Activated CD4-positive, alpha-beta T cell treated with anti-CD3 and anti-CD28 coated beads, Interleukin-2, amount 10 ng/mL, durations not matched to agents 7 days and 5 days (primary cell): ENCODE measurements at places on chromosomes 16 and 17. TPM values are rescaled to one million over a fixed set of nuclear protein-coding genes. Genes with fewer than 3 reads are reported as not detected.

GRCh38 chr17:45732926-45733505 lies 51.1 kb upstream of the CRHR1 start:
- peaks cover 15% of the 10 kb centered on the region for H3K27me3 ChIP-seq
- H3K4me1 ChIP-seq: no peaks in the 10 kb centered on the region
- H3K27ac ChIP-seq: no peak overlapping the region

Gene NECAB2
- total RNA-seq: not detected

DNA sequence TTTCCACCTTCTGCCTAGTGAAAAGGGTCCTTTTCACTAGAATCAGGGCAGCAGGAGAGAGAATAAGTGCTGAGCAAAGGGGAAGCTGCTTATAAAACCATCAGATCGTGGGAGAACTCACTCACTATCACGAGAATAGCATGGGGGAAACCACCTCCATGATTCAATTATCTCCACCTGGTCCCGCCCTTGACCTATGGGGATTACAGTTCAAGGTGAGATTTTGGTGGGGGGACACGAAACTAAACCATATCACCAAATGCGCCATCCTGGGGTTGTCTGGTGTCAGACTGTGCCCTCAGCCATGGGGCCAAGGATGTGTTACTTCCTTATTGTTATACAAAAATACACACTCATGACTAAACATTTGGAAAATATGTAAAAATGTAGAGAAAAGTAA lies 10.4 kb upstream of the KATNB1 start:
- H3K4me1 ChIP-seq: no peaks in the 10 kb centered on the region
- no peaks in the 10 kb centered on the region for H3K36me3 ChIP-seq
- no peak overlapping the region for H3K4me3 ChIP-seq
- H3K27me3 ChIP-seq: no peaks in the 10 kb centered on the region
- DNase-seq: no peak
- no peak overlapping the region for H3K27ac ChIP-seq

Gene NACA2
- total RNA-seq: 0.35 TPM

Gene KRT27
- not detected for total RNA-seq

GRCh38 chr17:5874486-5874885 lies 195.7 kb upstream of the WSCD1 start:
- DNase-seq: no peak
- no peaks in the 10 kb centered on the region for H3K36me3 ChIP-seq
- peaks cover 2% of the 10 kb centered on the region for H3K27me3 ChIP-seq
- no peak overlapping the region for H3K4me3 ChIP-seq
- no peak overlapping the region for H3K27ac ChIP-seq
- no peaks in the 10 kb centered on the region for H3K4me1 ChIP-seq

- H3K4me1 ChIP-seq: no peaks in the 10 kb centered on the region
- no peaks in the 10 kb centered on the region for H3K27me3 ChIP-seq
- DNase-seq: no peak
- no peak overlapping the region for H3K27ac ChIP-seq
- no peak overlapping the region for H3K4me3 ChIP-seq
- no peaks in the 10 kb centered on the region for H3K36me3 ChIP-seq
Observed at GRCh38 chr16:65388592-65388991, 266.7 kb upstream of the CDH11 start.

Gene MSLN
- total RNA-seq: not detected

Gene JMJD6
- 51.3 TPM for total RNA-seq

Gene AOC2
- total RNA-seq: 1.9 TPM

Gene ZACN
- total RNA-seq: 0.27 TPM

GRCh38 chr16:15894571-15895374 lies 6.4 kb upstream of the CEP20 start:
- no peaks in the 10 kb centered on the region for H3K27me3 ChIP-seq
- no peak overlapping the region for H3K27ac ChIP-seq
- no peak for DNase-seq
- H3K4me3 ChIP-seq: no peak overlapping the region
- H3K4me1 ChIP-seq: peaks cover 24% of the 10 kb centered on the region
- H3K36me3 ChIP-seq: no peaks in the 10 kb centered on the region

Gene TBC1D26
- not detected for total RNA-seq

DNA sequence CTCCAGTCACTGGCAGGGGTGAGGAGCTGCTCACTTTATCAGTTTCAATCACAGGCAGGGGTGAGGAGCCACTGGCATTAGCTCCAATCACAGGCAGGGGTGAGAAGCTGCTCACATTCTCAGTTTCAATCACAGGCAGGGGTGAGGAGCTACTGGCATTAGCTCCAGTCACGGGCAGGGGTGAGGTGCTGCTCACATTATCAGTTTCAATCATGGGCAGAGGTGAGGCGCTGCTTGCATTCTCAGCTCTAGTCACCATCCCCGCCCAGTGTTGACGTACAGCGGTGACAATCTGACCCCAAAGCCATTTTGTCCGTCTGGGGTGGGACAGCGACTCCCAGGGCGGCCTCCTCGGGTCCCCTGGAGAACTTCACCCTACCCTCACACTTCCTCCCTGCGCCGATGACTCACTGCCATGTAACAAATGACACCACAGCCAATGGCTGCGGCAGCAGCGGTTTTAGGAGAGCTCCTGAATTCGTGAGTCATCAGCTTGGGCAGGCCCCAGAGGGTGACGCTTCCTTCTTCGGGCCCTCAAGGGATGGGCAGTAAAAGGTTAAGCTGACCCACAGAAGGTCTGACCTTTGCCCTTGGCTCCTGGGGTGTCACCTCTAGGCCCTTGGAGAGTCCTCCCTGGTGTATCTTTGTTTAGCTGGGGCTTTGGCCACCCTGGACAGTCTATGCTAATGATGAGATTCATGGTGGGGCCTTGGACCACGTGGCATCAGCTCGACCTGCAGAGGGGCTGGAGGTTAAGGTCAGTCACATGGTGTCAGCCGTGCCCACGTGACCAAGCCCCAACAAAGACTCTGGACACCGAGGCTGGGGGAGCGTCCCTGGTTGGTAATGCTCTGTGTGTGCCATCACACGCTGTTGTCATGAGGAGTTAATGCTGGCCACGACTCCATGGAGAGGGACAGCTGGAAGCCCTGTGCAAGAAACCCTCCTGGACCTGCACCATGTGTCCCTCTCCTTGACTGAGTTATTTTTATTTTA lies 171.7 kb downstream of the C16orf95 start:
- no peak overlapping the region for H3K27ac ChIP-seq
- no peak for DNase-seq
- H3K4me1 ChIP-seq: no peaks in the 10 kb centered on the region
- peaks cover 2% of the 10 kb centered on the region for H3K27me3 ChIP-seq
- H3K36me3 ChIP-seq: no peaks in the 10 kb centered on the region
- no peak overlapping the region for H3K4me3 ChIP-seq

- H3K36me3 ChIP-seq: no peaks in the 10 kb centered on the region
- peaks cover 46% of the 10 kb centered on the region for H3K27me3 ChIP-seq
- H3K27ac ChIP-seq: peak overlapping the region; percentile 19
- DNase-seq: peak; percentile 13
- H3K4me1 ChIP-seq: peaks cover 19% of the 10 kb centered on the region
- H3K4me3 ChIP-seq: no peak overlapping the region
Observed at GRCh38 chr16:83835586-83836566, 28.1 kb downstream of the HSBP1 start.
